Large intestine (tissue), 12 donors: ENCODE measurements at places on chromosomes 4 and X.

- no peak for DNase-seq
Observed at GRCh38 chrX:45935408-45935807, 609.8 kb downstream of the ZNF674 start.

DNA sequence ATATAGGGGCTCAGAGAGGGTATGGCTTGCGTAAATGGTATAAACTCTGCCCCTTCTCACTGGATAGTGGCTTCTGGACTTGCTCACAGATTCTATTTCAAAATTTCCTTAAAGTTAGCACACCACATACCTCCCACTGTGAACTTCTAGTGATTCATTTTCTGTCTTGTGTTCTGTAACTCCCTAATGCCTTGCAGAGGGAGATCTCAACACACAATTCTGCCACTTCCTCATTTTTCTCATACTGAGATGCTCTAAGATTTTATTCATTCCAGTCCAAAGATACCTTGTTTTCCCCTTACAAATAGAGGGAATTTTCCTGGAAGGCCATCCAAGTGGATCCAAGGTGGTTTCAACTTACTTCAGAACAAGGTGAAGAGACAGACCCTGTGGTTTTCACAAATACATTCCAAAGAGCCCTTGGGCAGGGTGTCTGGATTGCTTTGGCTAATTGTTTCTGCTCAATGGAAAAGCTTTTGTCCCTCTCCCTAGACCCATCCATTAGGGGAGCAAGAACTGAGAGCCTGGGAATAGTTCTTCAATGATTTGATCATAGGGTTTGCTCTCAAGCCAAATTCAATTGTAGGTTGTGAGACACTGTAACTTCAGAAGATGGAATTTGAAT is 52.1 kb upstream of the CAPN6 start:
- DNase-seq: no peak

- DNase-seq: no peak
Observed at GRCh38 chr4:81607950-81608349, 136.2 kb upstream of the RASGEF1B start.

DNA sequence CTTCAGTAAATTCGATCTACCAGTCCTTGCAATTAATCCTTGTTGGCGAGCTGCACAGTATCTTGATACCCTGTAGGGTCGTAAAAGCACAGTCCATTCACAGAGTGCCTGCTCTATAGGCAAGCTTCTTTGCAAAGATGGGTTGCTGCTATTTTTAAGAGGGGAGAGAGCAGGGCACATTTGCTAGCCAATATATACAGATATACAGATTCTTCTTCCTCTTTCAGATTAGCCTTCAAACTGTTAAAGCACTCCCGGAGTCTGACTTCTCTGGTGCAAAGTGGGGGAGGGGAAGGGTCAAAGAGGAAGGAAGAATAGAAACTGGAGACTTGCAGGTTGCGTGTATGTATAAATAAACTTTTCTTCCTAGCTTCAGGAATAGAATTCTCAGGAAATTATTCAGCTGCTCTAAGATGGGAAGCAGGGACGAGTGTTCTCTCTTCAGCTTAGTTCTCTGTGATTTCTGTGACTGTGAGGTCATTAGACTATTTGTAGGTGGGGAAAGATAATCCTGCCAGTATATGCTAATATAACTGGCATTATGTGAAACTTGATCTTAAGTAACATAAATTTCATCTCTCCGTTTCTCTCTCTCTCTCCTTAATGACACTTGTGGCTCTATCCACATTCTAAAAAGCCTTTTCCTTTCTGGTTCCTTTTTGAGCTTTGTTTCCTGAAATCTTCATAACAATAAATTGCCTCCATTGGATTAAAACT is at the start of gene CYSLTR1:
TSS of gene CYSLTR1 (minus strand) at position 242 of the 717 bp plus-strand sequence. CDS start 53,865 bp downstream, outside the sequence.
- no peak for DNase-seq

- no peak for DNase-seq
Observed at GRCh38 chr4:120658772-120659171, 263.8 kb downstream of the PRDM5 start.

DNA sequence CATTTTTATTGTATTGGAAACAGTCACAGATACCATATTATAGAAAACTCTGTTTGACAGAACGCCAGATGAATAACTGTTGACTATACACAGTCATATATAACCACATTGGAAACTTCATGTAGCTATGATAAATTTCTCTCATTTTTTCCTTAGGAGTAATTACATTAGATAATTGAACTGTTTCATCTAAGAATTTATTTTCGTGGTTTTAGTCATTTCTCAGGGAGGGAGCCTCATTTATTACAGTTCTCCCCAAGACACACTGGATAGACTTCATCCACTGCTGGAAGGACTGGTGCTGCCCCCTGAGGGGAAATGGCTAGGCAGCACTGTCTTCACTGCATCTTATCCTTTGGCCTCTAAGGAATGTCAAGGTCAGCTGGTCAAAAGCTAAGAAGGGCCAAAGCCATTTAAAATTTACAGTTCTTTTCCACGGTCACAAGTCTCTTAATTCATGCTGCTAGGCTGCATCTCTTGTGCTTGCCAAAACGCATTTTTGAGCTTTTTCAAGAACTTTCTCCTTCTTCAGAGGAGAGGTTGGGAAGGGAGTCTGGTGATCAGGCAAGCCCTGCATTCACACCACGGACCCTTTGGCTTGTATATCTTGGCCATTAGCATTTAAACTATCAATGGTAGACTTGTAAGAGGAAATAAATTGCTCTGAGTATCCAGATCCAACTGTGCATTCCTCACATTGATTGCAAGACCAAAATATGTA is 145.1 kb downstream of the CBR4 start:
- no peak for DNase-seq

DNA sequence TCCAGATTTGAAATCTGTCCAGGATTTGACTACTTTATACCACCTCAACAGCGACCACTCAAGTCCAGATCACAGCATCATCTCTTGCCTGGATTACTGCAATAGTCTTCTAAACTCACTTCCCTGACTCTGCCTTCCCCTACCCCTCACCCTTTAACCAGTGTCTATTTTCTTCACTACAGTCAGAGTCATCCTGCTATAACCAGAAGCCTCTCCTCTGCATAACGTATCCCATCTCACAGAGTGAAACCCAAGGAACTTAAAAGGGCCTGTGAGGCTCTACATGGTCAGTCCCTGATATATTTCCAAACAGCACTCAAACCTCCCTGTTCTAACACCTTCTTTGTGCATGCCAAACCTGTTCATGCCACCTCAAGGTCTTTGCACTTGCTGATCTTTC is 40.7 kb upstream of the SCOC start:
- no peak for DNase-seq

DNA sequence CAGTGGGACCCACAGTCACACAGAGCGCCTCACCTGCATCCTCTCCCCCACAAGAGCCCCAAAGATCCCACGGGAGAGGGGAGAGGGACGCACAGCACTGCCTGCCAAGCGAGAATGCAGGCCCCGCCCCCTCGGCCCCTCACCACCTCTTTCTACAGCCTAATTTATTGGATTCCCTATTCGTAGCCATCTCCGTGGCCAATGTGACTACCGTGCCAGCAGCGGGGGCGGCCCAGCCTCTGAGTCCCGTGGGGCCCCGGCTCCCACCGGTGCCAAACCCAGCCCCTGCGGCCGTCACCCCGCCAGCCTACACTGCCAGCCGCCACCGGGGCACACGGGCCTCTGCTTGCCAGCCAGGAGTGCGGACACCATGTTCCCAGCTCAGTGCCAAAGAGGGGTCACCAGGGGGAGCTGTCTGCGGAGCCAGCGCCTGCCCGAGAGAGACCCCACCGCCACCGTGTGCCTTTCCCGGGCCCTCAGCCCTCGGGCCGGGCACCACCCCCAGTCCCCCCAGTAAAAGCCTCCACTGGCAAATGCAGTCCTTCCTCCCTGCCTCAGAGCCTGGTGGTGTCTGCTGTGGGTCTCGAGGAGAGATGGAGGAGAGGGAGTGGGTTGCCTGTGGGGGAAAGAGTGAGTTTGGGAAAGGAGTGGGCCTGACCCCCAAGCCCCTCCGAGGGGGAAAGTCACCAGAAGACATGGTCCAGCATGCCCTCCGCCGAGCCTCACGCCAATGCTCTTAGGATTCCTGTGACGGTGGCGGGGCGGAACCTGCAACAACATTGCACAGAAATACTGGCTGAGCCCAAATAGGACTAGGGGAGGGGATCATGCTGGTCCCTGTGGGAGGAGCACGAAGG is 19.6 kb upstream of the PLXNB3 start:
- DNase-seq: no peak

DNA sequence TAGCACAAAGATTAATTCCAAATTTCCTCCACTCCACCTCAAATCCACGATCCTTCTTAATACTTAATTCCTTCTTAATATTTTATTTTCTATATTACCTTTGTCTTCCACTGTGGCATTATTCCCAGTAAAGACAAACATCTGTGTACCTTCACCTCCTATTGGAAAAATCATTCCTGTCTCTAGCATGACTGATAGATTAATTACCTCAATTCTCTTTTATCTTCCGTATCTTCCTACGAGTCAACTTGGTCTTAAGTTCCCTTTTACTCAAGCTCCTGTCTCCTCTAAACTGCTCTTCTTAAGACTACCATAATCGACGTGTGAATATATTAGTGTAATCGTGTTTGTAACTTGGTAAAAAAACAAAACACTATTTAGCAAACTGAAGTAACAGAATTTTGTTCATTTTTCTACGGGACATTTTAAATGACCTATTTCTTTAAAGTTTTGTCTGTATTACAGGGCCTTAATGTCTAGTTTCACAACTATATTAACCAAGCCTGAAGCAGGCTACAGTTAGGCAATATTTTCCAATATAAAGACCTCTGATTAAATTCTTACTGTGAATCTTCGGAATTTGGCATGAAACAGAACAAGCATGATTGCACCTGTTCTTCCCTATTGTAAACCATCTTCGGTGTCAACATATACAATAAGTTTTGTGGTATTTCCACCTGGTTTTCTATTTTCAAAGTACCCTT is 1.1 kb upstream of the USP38 start:
- no peak for DNase-seq

DNA sequence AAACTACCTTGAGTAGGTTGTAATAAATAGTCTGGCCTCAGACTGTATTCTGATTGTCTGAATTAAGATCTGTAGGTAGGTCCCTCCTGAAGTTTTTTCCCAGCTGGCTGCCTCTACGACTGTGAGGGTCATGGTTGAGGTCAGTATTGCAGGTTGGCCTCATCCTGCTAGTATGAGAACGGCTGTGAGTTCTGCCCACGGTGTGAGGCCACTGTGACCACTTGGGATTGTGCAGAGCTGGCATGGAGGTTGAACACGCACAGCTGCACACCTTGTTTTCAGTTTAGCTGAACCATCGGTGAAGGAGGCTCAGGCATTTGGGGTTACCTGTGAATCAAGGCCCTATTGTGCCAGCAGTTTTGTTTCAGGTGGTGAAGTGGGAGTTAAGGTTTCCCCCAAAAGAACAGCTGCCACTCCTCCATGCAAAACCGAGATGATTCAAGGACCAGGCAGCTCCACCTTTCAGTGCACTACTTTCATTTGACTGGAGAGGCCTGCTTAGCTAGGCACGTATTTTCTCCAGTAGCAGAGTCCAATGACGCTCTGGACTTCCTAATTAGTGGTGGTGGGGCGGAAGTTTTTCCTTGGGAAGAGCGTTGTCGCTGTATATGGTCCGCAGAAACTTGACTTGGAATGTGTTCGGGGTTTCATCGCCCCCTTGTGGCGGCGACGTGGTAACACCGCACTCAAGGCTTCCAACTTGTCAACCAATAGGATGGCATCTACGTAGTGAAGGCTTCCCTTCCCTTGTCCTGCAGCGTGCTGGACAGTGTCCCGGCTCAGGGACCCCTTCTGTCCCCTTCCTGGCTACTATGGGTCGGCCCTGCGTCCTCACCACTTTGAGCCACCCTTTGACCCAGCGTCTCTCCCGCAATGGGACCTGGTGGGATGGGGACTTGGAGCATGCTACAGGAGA is 13.8 kb downstream of the CMC4 start:
- DNase-seq: peak; percentile 71

DNA sequence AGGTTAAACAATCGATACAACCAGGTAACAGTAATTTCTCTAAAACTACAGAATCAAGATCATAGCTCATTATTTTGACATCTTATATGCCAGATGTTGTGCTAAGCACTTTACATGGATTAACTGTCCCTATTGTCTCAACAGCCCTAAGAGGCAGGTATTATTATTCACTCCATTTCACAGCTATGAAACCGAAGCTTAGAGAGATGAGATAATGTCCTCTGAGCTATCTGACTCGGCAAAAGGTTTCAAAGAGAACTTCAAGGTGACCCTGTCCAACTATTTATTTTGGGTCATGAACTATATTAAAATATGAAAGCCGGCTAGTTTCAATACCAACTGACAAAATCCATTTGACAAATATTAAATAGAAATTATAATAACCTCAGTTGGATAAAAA is 10.3 kb downstream of the SLC25A5 start:
- DNase-seq: no peak

- DNase-seq: no peak
Observed at GRCh38 chrX:72062916-72063315, 68.8 kb downstream of the RTL5 start.

- no peak for DNase-seq
Observed at GRCh38 chrX:18047491-18047890, 173.2 kb downstream of the BEND2 start.

DNA sequence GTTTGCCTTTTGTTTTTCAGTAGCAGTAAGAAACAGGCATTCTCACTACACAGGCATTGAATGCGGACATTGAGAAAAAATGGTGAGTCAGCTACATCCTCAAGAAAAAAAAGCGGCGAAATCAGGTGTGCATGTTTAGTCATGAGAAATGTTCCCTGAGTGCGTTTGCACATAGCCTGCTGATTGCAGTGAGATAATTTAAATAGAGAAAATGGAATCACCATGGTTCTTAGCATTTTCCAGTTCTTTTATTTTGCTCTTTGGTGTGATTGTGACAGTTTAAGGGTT is 54.1 kb upstream of the CLDN34 start:
- DNase-seq: no peak

DNA sequence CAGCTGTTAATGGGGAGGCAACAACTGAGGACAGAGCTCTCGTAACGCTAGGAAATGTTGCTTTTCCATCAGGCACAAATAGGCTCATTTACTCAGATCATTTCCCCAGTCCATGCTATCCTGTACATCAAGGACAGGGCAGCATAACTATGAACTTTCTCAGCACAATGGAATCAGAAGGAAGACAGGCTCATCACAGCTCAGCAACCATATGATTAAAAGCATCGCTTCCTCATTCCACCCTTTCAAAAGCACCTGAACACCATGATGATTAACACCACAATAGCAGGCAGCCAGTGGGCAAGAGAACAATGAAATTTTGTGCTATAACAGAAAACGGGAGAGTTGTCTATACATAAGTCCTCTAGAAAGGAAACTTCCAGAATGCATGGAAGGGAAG is 297.8 kb downstream of the ZNF674 start:
- no peak for DNase-seq

DNA sequence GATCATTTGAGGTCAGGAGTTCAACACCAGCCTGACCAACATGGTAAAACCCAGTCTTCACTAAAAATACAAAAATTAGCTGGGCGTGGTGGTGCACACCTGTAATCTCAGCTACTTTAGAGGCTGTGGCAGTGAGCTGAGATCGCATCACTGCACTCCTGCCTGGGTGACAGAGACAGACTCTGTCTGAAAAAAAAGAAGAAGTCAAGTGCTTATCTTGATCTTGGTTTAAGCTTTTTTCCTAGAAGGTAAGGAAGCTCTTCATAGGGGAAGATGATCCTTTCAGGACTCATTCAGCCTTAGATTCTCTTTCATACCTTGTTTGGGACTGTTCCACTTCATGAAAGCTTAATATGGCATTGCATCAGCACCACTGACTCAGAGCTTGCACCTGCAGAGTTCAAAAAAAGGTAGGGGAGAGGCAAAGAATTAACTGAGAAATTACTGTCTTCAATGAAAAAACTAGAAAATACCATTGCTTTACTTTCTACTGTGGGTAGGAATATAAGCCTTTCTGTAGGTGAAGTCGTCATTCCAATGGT is 70.8 kb upstream of the EPGN start:
- DNase-seq: no peak
